GM18507 (cell line): ENCODE measurements at places on chromosomes 3 and 15.

GRCh38 chr3:161031134-161031533 lies 74.0 kb downstream of the B3GALNT1 start:
- no peak for DNase-seq

- no peak for DNase-seq
These were observed 22.4 kb upstream of the THUMPD3 start for GRCh38 chr3:9340472-9340902.

DNA sequence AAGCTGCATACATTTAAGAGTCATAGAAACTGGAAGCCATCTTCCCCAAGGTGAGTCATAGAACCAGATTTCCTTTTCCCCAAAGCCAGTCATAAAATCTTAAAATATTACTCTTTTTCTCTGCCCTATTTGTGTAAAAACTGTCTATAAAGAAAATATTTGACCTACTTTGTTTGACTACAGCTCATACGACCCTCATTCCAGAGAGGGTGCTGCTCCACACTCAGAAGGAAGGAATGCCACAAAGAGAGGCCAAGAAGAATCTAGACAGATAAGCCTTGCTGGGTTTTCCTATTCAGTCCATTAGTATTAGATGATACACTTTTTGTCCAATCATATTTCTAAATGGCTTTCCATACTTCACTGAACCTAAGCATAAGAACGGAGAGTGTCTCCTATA lies 671.6 kb upstream of the SGO1 start:
- DNase-seq = no peak

DNA sequence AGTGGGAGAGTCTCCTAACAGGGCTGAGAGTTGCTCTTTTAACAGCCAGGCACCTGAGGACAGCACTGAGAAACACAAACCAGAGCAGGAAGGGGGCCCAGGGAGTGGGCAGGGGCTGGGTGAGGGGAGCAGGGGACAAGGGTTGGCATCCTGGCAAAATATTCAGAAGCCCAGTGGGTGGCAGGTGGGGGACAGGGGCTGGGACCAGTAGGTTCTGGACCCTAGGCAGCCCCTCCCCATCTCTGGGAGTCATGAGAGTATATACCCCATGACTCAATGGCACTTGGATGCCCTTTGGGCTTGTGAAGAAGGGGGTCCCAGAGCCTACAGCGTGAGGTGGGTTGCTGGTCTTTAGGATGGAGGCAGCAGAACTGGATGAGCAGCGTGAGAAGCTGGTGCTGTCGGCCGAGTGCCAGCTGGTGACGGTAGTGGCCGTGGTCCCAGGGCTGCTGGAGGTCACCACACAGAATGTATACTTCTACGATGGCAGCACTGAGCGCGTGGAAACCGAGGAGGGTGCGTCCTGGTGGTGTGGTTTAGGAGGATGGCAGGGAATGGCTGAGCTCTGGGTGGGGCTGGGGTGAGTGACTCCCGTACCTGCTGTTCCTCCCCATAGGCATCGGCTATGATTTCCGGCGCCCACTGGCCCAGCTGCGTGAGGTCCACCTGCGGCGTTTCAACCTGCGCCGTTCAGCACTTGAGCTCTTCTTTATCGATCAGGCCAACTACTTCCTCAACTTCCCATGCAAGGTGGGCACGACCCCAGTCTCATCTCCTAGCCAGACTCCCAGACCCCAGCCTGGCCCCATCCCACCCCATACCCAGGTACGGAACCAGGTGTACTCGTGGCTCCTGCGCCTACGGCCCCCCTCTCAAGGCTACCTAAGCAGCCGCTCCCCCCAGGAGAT lies 24.2 kb downstream of the NBEAL2 start:
- DNase-seq = no peak

DNA sequence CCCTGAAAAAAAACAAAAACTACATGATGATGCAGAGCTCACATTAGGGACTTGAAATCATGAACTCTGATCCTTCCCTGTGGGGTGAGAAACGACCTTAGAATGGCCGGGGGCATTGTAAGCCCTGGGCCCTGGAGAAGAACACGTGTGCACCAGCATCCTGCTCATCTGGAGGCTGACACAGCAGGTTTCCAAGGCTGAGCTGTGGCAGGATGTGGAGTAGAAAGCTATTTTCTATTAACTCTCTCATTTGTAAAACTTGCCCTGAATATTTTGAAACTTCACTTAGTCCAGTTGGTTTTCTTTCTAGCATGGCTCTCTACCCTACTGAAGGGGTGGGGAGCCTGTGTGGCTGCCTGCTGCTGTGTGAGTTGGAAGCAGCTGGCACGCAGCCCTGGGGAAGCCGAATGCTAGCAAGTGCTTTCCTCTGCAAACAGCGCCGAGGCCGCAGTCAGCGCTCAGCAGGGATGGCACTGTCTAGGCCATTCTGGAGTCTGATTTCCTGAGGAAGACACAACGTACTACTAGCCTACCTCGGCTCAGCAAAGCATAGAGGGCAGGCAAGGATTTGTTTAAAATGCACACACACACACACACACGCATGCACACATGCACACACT lies 58.0 kb downstream of the GABRG3 start:
- no peak for DNase-seq

GRCh38 chr15:52068004-52068615 lies 44.5 kb downstream of the BCL2L10 start:
- no peak for DNase-seq

- DNase-seq = no peak
These were observed 61.9 kb downstream of the SMAD3 start for GRCh38 chr15:67127331-67127664.

GRCh38 chr3:89787485-89787884 lies 680.1 kb downstream of the EPHA3 start:
- no peak for DNase-seq
